ENCODE measurements at places on chromosomes 11 and 22.

- no peak for DNase-seq
These were observed 173.2 kb downstream of the DSCAML1 start for GRCh38 chr11:117623831-117624271.

- no peak for DNase-seq
These were observed 83.7 kb downstream of the PHF21B start for GRCh38 chr22:44926124-44926475.

- DNase-seq, result no peak
These were observed 86.1 kb downstream of the TRIM44 start for GRCh38 chr11:35748644-35749043.

- DNase-seq, result no peak
These were observed 108.7 kb upstream of the AKIP1 start for GRCh38 chr11:8802251-8802650.

GRCh38 chr11:83287631-83288030, 1.5 kb upstream of the CCDC90B start:
- no peak for DNase-seq

- DNase-seq, result no peak
These were observed 658 bp downstream of the C11orf71 start for GRCh38 chr11:114399490-114400215.

GRCh38 chr11:28168718-28169117, 60.5 kb downstream of the METTL15 start:
- DNase-seq, result no peak

DNA sequence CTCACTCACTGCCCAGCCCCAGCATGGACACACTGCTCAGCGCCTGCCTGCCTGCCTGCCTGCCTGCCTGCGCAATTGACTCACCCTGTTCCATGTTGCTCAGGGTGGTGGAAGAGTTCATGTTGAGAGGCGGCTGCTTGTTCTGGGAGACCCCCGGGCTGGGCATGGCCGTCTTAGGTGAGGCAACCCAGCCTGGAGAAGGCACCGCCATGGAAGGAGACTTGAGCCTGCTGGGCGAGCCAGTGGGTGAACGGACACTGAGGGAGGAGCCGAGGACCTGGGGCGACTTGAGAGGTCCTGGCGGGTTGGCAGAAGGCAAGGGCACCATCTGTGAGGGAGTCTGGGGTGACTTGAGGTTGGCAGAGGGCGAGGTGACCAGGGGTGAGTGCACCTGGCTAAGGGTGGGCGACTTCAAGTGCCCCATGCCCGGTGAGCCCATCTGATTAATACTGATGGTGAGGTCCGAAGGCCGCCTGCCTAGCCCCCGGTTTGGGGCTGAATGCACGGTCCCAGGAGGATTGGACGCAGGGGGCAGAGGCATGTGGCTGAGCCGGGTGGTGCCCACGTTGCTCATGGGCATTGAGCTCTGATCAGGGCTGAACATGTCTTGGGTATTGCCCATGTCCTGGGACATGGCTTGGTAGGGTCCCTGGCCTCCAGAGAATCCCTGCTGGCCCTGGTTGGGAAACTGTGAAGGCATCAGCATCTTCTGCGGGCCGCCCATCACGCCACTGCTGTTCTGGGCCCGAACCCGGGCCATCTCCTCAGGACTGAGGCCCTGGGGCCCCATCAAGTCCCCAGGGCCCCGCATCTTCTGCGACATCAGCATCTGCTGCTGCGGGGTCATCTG, 17.1 kb downstream of the CXCR5 start:
- DNase-seq, result no peak

DNA sequence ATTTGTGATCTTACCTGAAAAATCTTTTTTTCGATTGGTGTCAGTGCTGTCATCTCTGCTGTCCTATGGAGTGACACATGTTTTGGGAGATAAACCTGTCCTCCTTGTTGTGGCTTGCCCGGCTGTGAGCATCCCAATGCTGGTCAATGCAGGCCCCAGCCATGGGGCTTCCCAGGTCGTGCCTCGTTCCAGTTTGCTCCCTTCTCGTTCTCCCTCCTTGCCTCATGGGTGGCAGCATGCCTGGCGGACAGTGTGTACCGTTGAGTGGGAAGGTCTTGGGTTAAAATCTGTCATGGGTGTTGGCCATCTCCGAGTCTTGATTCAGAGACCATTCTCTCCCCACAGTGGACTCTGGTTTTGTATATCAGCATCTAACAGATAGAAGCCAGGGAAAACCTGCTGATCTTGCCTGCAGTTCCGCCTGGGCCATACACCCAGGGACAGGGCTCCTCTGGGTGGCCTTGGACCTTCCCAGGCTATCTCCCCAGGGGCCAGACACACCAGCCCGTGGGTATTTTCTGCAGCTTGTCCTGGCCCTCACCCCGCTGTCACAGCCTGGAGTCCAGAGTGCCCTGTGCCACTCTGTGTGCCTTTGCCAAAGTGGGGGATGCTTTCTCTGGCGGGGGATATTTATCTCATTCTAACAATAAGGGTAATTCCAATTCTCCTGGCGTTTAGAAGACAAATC, 208.1 kb downstream of the TBC1D22A start:
- no peak for DNase-seq

GRCh38 chr11:16844268-16844771, 105.9 kb downstream of the C11orf58 start:
- no peak for DNase-seq

DNA sequence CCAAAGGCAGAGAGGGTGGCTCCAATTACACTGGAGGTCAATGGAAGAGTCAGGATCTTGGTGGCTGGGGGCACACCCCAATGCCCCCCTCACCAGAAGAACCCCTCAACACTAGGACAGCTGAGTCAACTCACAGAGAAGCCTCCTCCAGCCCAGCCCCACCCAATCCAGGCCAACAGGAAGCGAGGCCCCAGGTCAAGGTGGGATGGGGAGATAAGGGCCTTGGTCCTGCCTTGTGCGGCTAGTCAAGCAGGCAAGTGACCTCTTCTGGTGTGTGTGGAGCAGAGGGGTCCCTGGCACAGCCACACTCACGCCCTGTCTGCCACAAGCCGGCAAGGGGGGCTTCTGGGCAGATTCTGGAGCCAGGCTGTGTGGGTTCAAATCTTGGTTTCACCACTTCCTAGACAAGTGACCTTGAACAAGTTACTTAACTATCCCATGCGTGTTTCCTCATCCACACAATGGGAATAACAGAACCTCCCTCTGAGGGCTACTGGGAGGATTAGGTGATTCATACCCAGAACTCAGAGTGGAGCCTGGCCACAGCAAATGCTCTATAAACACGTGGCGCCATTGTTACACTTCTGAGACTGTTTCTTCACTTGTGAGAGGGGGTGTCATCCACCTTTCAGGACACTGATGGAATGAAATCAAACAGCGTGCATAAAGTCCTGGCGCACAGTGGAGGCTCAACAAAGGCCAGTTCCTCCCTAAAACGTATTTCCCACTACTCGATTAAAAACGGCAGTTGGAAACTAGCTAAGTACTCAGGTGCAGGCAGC, 3.2 kb downstream of the TTLL12 start:
- DNase-seq, result no peak

GRCh38 chr11:20873054-20873453, 203.7 kb downstream of the NELL1 start:
- no peak for DNase-seq

- DNase-seq, result no peak
These were observed 187.0 kb downstream of the ST3GAL4 start for GRCh38 chr11:126542334-126543015.

GRCh38 chr22:19896665-19897355, 42.1 kb upstream of the GNB1L start:
- DNase-seq, result peak; percentile 33

DNA sequence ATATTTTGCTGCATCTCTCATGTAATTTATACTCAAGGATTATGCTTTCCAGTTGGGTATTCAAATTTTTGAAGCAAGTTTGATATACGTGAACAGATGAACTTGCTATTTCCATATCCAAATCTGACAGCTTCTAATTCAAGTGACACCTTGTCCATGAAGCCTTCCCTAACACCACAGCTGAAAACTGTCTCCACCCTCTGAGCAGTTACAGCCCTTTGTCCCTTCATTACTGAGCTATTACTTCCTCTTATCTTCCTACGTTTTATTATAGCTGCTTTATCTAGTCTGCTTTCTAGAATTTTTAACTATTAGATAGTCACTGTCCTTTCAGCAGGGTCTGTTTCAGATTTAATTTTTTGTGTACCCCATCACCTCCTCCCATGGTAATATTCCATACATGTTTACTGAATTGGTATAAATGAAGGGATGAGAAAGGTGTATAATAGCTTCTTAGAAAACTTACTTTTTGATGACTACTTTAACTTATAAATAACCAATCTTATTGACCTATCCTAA, 13.3 kb upstream of the PRSS23 start:
- no peak for DNase-seq

GRCh38 chr11:3158131-3158591, 6.9 kb downstream of the OSBPL5 start:
- no peak for DNase-seq

DNA sequence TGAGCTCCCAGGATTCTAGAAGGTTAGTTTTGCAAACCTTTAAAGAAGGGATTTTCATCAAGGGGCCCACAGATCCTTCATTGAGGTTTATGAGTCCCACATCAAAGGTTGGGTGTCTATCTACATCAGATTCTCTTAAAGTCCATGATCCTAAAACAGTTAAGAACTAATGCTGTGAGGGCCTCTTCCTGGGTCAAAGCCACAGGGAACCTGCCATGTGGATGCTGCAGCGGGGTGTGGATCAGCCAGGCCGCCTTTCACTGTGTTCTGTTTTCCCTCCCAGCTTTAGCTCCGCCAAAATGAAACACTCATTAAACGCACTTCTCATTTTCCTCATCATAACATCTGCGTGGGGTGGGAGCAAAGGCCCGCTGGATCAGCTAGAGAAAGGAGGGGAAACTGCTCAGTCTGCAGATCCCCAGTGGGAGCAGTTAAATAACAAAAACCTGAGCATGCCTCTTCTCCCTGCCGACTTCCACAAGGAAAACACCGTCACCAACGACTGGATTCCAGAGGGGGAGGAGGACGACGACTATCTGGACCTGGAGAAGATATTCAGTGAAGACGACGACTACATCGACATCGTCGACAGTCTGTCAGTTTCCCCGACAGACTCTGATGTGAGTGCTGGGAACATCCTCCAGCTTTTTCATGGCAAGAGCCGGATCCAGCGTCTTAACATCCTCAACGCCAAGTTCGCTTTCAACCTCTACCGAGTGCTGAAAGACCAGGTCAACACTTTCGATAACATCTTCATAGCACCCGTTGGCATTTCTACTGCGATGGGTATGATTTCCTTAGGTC, 5.3 kb downstream of the SERPIND1 start:
- no peak for DNase-seq

DNA sequence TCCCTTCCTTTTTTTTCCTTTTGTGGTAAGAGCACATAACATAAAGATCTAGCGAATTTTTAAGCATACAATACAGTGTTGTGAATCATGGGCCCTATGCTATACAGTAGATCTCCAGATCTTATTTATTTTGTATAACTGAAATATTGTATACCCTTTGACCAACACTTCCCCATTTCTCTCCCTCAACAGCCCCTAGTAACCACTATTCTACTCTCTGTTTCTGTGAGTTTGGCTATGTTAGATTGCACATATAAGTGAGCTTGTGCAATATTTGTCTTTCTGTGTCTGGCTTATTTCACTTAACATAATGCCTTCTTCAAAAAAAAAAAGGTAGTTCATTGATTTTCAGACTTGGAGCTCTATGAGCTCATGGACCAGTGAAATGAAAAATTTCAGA, 180.5 kb downstream of the C11orf91 start:
- DNase-seq, result no peak

DNA sequence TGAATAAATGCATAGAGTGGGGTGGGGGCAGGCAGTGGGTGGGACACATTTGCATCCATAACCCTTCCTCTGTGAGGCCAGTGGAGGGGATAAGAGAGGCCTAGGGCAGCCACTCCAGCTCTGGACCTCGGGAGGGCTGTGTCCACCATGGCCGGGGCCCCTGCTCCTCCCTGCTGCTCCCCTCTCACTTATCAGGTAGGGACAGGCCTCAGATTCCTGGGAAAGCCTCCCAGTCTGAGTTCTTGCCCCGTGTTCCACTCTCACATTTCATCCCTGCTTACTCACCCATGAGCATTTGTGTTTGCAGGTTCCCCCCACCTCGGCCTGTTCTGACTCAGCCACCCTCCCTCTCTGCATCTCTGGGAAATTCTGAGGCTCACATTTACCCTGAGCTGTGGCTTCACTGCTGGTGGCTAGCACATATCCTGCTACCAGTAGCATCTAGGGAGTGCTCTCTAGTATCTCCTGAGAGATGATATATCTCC, 128.7 kb upstream of the TOP3B start:
- DNase-seq, result peak; percentile 50

DNA sequence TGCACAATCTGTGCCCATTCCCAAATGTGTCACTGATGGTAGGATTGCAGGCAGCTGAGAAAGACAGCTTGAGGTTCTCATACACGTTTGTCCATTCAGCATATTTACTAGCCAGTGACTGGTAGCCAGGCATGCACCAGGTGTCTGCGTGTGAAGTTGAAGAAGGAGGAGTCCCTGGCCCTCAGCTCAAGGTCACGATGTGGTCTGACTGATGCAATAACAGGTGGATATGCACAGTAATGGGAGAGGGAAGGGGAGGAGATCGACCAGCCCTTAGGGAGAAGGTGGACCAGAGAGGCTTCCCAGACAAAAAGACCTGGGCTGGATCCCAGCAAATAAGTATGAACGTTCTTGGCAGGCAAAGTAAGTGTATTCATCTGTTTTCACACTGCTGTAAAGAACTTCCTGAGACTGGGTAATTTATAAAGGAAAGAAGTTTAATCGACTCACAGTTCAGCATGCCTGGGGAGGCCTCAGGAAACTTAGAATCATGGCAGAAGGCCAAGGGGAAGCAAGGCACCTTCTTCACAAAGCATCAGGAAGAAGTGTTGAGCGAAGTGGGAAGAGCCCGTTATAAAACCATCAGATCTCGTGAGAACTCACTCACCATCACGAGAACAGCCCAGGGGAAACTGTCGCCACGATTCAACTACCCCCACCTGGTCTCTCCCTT, 96.0 kb downstream of the MN1 start:
- DNase-seq, result no peak

- peak; percentile 71 for DNase-seq
These were observed 15.4 kb downstream of the BAD start for GRCh38 chr11:64268893-64269539.

DNA sequence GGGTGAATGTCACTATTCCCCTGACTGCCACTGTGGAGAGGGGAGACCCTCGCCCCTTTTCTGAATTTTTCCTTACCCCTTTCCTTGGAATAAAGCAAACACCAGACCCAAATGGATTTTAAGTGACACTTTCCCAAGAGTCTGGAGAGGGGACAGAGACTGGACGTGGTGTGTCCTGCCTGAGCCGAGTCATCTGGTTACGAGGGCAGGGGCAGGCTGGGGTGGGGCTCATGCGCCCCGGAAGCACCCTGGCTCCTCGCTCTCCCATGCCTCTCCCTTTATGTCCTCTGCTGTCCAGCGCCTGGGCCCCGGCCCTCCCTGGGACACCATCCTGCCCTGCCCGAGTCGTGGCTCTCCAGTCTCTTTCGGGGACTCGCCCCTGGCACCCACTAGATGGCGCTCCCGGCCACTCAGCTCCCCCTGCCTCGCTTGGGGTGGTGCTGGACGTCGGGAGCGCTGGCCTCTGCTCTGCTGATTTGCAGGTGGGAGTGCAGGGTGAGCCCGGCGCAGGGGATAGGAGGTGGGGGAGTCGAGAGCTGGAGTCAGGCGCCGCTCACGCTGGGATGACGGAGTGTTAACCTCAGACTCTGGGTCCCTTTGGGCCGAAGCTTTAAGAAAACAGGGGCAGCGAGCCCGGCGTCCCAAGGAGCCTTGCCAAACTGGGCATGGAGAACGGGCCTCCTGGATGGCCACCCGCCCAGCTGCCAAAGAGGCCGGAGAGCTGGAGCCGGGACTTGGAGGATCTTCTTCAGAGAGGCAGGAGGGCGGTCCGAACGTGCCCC, 89.8 kb downstream of the RPS6KA4 start:
- peak; percentile 78 for DNase-seq

All from activated CD8-positive, alpha-beta T cell treated with anti-CD3 and anti-CD28 coated beads, Interleukin-2, amount 10 ng/mL, durations not matched to agents 7 days and 5 days (primary cell).